ENCODE measurements at places on chromosomes 2 and 18. TPM values are rescaled to one million over a fixed set of nuclear protein-coding genes. Genes with fewer than 3 reads are reported as not detected.

The REG1B gene
- not detected for polyA plus RNA-seq

The LDAH gene
- 10.1 TPM for polyA plus RNA-seq

The ODC1 gene
- polyA plus RNA-seq: 84.3 TPM

The IL1F10 gene
- not detected for polyA plus RNA-seq

DNA sequence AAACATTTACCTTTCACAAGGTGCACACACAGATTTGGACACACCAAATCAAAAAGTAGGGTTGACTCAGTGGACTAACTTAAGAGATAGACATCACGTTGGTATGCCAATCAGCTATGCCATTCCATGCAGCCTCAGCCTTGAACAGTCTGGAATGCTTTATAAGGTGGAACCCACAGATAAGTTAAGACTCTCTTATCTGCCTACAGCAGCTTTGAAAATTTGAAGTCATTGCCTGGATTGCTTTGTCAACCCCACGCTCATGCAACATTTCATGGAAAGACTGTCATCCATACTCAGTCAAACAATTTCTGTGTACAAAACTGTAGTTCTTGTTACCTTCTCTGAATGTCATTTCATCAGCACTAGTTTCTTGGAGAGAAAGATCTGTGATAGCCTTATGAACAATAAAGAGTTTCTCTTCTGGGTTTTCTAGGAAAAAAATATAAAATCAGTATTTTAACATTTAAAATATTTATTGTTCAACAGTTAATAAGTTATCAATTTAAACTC lies 1.2 kb downstream of the ERMN start:
- no peak for DNase-seq
